DMS153 (cell line): ENCODE measurements at places on chromosomes 5 and 9.
A peak's percentile ranks its signal among the peaks of the same experiment; 100 is the strongest.

- no peak for DNase-seq
These were observed 9.1 kb upstream of the DNAJC25 start for GRCh38 chr9:111621895-111622480.

DNA sequence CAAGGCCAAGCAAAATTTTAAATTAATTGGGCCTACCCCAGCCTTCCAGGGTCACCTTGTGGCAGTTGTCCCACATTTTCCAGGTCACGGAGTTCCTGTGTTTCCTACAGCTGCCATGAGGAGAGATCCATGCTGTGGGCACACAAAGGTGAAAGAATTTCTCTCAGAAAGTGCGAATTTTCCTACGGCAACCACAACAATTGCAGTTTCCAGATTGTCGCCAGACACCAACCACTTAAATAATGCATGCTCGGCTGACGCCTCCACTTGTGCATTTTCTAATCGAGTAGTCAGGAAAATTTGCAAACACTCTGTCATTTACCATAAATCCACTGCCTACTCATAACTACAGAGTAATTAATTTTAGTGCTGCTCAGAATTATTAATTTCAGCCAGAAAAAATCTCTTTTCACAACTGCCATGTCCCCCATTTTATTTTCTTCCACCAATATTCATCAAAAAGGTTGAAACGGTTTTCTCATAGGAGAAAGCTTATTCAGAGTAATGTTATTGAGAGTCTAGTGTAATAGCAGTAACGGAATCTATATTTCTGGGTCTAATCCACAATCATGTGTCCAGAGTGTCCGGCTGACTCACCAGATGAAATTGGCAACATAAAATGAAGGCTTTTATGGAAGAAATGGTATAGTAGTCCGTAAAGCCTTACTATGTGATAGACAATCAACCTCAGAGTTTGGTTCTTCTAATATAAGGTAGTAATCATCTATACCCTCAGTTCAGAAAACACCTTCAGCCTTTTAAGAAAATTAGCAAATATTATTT is 389.8 kb downstream of the NR2F1-AS1 start:
- DNase-seq = no peak

- DNase-seq = no peak
These were observed 105.5 kb downstream of the PDE6A start for GRCh38 chr5:149838881-149839739.

DNA sequence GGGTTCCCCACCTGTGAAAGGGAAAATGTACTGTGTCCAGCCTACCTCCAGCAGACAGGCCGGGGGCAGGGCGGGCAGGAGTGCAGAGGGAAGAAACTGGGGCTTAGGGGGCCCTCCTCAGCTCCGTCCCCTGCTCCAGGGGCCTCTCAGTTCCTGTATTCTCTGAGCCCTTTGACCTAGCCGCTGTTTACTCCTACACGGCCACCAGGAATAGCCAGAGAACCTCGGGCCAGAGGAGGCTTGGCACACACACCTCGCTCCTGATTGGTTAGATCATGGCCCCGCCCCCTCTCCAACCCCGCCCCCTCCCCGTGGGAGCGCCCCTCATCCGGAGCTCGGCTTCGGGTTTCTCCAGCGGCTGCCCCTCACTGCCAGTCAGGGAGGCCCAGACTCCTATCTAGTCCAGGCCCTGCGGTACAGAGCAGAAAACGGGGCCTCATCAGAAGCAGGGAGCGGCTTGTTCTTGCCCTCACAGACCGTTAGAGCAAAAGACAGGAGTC is 2.2 kb downstream of the ST6GALNAC6 start:
- DNase-seq = no peak

DNA sequence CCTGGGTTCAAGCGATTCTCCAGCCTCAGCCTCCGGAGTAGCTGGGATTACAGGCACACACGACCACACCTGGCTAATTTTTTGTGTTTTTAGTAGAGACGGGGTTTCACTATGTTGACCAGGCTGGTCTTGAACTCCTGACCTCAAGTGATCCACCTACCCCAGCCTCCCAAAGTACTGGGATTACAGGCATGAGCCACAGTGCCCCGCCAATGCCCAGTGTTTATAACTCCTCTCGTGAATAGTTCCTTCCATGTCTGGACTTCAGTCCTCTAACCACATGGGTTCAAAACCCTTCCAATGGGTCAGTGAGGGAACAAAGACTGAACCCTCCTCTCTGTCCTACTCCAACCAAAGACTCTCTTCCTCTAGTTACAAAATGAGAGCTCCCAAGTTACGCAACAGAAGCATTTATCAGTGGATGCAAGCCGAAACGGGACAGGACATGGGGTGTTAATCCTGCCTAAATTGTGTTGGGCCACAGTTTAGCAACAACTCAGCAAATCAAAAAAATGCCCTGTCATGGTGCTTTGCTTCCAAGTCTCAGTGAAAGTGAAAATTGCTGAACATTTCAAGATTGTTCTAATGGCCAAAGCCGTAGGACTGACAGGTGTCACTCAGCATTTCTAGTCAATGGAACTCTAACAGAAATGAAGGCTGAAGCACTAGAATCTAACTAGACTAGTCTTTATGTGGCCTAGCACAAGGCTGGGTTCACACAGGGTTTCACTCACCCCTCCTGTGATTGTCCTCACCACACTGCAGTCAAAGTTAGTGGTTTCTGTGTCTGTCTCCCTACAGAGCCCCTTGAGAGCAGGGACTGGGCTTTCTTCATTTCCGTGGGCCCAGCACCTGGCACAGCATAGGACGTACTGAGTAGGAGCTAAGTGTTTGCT is 3.2 kb upstream of the TMEM245 start:
- no peak for DNase-seq

- no peak for DNase-seq
These were observed 25.8 kb downstream of the NIPAL4 start for GRCh38 chr5:157485811-157486210.

DNA sequence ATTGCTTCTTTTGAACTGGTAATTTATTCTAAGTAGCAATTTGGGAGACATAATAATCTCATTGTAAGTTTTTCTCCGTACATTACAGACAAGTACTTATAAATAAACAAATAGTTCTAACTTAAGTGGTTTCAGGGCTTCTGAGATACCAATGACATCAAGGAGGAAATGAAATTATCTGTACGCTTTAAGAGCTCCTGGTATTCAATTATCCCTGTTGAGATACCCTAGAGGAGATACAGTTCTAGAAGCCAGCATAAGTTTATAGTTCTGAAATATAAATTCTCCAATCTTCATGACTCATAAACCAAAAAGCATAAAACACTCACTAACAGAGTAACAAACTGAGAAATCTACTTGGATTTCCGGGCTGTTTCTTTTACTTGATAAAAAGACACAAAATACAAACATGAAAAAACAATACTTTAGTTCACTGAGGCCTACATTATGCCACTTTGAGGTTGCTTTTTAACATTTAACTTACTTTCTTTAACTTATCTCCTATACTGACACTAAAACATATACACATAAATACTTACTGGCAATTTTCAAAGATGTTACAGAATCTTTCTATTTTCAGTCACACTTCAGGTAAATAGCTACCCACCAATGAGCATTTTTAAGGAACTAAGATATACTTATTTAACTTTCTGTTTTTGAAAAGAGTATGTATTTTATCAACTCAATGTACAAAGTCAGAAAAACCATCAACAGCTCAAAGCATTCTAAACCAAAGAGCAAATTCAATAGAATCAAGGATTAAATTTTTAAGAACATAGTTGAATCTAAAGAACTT is 7.5 kb downstream of the DCTN4 start:
- DNase-seq = no peak

DNA sequence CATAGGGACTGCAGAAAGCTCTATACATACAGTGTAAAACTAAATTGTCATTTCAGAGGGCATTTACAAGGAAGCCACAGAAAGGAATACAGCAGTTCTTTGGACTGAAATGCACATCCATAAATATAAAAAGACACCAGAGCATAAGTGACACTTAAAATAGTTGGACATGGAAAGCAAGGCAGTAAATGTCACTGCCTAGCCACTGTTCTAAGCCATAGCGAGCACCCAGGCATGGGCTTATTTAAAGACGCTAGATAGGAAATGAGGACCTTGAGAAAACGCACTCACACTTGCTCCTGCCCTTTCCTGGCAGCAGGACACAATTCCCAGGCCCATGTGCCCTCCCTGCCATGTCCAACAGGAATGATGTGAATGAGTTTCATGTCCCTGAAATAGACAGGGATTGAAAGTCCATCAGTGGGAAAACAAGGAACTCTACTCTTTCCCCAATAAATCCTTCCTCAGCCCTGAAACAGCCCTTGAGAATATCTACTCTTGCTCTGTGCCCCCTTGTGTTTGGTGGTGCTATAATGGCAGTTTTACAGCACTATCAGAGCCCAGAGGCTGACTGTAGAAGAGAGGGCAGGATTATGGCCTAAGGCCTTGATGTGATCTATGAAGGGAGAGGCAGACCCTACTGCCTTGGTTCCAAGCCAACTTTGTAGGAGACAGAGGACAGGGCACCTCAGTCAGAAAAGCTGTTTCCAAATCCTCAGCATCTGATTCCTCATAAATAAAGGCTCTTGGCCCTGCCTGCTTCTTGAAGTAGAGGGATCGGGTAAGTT is 182.9 kb downstream of the SAXO1 start:
- no peak for DNase-seq

DNA sequence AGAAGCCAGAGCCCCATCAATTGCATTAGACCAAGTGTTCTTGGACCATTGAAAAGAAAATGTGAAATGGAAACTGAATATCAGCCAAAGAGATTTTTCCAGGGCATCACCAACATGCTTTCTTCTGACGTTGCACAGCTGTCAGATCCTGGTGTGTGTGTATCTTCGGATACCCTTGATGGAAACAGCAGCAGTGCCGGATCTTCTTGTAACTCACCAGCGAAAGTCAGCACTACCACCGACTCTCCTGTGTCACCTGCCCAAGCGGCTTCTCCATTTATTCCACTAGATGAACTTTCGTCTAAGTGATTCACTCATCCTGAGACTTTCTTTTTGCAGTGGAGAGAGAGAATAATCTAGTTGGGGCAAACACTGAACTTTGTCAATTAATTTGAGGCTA is 75.7 kb downstream of the PIP5K1B start:
- no peak for DNase-seq

DNA sequence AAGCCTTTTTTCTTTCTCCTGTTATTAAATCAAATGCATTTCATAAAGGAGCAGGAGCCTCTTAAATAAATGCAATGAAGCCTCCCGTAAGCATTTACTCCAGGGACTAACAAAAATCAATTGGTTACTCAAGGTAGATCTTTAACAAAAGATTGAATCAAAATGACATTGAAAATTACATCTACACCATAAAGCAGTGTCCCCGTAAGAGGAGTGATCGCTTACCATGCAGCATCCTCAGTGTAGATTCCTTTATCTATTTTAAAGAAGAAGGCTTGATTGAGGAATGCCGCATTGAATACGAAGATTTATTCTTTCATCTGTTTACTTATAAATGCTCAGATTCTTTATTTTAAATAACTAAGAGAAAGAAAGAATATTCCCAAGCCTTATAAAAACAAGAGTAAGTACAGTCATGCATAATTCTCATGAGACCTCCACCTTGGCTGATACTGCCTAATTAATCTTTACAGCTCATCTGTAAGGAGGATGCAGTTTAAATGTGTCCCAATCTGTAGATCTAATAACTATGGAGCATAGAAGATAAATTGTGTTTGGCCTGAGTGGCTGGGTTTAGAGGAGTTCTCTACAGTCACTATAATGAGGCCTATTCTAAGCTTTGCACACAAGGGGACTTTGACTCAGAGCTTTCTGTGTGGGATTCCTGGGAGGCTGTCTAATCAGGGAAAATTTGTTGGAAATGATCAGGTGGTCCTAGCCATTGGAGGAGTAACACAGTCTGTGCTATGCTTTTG is 55.1 kb downstream of the PLPPR1 start:
- DNase-seq = no peak

DNA sequence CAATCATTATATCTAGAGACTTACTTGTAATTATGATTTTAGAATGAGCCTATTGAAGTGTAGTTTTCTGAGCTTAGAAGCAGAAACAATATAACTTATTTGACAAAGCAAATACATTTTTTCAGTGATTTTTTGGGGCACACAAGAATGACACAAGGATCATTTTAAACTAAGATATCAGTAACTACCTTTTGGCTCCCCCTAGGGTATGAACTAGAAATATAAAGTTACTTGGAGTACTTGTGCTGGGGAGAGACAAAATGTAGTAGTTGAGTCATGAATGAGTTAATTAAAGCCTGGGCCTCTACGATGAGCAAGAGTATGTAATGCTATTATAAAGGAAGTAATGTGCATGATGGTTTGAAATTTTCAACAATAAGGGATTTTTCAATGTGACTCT is 1244.1 kb upstream of the ACO1 start:
- no peak for DNase-seq

GRCh38 chr9:136670576-136671253 is 8.0 kb downstream of the EGFL7 start:
- no peak for DNase-seq

GRCh38 chr5:110865400-110866094 is 126.7 kb downstream of the SLC25A46 start:
- no peak for DNase-seq

DNA sequence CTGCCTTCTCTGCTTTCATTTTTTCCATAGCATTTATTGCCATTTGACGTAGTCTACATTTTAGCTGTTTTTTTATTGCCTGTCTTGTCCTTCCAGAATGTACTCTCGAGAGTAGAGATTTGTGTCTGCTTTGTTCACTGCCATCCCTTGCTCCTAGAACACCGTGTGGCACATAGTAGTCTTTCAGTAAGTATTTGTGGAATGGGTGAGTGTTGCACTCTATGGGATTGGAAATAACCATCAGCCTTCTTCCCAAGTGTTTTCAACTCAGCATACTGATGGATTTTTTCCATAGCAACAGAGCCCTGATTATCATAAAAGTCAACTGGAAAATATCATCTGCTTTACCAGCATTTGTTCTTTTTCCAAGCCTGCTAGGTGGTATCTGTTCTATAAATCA is 462.6 kb downstream of the ENC1 start:
- DNase-seq = no peak

DNA sequence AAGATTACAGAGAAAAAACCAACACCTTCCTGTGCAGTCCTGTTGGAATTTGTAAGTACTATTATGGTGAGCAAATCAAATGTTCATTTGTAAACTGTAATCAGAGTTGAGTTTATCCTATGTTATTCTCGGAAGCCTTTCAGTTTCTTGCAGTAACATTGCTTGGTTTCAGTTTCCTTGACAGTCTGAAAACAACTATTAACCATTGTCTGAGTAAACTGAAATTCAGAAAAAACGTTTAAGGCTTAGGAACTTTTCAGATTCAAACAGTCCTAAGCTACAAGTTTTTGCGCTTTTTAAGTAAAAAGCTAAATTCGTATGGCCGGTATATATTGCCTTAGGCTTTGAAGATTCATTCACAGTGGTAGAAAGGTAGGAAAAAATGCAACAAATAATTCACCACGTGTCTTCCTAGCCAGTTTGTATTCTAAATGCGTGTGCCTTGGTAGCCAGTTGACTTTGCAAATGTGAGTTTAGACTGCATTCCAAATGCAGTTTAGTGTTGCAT is 2.5 kb downstream of the GPBP1 start:
- DNase-seq = no peak

GRCh38 chr5:78813286-78813685 is 164.7 kb upstream of the LHFPL2 start:
- DNase-seq = no peak

- peak; percentile 15 for DNase-seq
These were observed 25.8 kb downstream of the CAST start for GRCh38 chr5:96687812-96688453.
